LoVo (cell line): ENCODE measurements at places on chromosomes 12 and 14.

GRCh38 chr12:130064999-130065398 is 97.3 kb upstream of the FZD10 start:
- no peak for DNase-seq

DNA sequence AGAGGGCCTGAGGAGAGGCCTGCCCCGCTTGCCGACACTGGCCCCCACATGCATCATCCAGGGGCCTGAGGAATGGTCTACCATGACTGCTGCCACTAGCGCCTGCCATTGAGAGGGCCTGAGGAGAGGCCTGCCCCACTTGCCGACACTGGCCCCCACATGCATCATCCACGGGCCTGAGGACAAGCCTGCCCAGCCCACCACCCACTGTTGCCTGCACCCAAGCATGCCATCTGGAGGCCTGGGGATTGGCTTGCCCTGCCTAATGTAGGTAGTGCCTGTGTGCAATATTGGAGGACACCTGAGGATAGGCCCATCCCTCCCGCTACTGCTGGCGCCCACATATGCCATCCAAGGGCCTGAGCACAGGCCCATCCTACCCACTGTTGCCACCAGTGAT is 24.4 kb downstream of the CYP46A1 start:
- DNase-seq = no peak

DNA sequence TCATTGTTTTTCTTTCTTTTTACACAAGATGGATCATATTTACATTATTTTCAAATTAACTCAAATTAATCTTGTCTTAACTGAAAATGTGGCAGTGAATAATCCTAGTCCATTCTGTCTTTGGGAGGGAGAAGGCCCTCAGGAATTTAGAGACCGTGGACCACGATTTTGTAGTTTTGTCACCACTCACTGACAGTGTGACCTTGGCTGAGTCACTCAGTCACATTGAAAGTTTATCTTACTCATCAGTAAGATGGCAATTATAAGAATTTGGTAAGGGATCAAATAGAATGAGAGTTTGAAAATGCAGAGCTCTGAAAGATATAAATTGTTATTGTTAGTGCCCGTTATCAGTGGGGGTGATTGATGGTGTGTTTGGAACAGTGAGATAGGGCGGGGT is 16.4 kb downstream of the FOXJ2 start:
- DNase-seq = no peak

GRCh38 chr12:57428965-57429364 is 1.9 kb downstream of the R3HDM2 start:
- no peak for DNase-seq

DNA sequence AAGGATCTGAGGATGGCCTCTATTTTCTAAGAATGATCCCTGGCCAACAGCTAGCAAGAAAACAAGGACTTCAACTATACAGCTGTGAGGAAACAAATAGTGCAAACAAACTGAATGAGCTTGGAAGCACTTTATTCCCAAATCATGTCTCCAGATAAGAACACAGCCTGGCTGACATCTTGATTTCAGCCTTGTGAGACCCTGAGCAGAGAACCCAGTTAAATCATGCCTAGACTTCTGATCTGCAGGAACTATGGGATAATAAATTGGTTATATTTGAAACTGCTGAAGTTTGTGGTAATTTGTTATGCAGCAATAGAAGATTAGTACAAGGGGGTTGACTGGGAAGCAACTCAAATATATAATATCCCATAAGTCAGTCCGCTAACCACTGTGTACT is 183.9 kb upstream of the BMP4 start:
- no peak for DNase-seq

GRCh38 chr14:103110681-103111231 is 12.5 kb upstream of the TNFAIP2 start:
- DNase-seq = no peak
